ENCODE measurements at places on chromosomes 12 and 14.

- no peak for DNase-seq
Observed at GRCh38 chr12:131047789-131048610, 94.3 kb downstream of the ADGRD1 start.

GRCh38 chr12:81570234-81570633 is 188.9 kb downstream of the PPFIA2 start:
- DNase-seq = no peak

GRCh38 chr14:72045885-72046284 is 113.7 kb downstream of the RGS6 start:
- no peak for DNase-seq

DNA sequence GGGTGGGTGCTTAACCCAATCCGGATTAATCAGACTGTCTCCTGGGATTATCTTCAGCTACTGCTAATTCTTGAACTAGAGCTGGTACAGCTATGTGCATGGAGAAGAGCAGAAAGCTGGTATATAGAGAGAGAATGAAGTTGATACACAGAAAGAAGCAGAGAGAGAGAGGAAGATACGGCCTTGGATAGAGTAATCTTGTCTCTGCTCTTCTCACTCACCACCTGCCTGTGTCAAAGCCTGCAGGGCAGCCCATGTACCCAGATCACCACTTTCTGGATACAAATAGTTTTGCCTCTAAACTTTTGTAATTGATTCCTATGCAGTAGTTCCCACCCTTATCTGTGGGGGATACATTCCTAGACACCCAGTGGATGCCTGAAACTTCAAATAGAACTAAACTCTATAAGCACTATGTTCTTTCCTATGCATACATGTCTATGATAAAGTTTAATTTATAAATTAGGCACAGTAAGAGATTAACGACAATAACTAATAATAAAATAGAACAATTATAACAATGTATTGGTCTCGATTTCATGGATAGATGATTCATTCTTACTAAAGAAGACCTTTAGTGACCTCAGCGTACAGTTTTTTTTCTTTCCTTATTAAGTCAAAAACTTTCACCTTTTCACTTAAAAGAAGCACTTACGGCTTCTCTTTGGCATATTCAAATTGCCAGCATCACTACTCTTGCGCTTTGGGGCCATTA is 45.5 kb downstream of the YEATS4 start:
- no peak for DNase-seq

- no peak for DNase-seq
Observed at GRCh38 chr12:15800278-15800677, 11.1 kb upstream of the EPS8 start.

DNA sequence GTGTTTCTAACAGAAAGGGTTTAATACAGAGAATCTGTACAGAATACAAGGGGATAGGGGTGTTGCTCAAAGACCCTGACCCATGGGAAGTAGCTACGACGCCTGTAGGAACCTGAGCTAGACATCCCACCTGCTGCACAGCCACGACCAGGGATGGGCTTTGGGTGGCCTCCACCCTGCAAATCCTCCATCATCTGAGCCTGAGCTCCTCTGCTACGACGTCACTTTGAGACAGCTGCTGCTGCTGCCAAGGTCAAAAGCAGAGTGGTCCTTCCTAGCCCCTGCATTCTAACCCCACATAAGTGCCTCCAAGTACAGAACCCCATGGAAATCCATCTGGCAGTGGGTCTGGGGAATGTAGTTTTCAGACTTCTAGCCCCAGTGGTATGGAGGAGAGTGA is 43.8 kb downstream of the JAG2 start:
- DNase-seq = no peak

DNA sequence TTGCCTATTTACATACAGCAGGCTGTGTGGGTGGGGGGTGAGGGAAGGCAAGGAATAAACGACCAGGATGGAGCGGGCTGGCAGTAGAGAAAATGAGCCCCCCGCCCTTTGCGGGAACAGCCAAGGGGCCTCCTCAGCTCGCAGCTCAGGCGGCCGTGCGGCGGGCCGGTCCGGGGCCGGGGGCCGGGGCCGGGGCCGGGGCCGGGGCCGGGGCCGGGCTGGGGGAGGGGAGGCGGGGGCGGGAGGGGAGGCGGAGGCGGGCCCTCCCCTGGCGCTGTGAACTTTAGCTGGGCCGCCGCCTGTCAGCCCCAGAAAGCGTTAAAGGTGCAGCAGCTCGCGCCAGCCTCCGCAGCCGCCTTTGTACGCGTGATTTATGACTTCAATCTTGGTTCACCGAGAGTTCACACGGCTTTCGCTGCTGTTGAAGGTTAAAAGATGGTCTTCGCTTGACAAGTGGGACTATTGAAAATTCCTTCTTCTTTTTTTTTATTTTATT is 28.8 kb downstream of the HOXC4 start:
- no peak for DNase-seq

DNA sequence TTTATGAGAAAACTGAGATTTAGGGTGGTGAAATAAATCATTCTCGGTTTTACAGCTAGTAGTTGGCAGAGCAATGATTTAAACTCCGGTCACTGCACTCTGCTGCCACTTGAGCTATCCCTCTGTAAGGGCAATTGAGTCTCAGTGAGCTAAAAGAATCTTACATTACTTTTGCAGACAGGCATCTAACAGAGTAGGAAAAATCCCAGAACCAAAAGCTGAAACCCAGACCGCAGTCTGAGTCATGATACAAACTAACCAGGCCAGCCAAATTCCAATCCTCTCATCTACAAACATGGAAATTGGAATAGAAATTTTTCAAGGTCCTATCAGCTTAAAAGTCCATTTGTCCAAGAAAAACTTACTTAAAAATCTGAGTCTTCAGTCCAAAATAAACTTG is 73.7 kb downstream of the ANKS1B start:
- no peak for DNase-seq

DNA sequence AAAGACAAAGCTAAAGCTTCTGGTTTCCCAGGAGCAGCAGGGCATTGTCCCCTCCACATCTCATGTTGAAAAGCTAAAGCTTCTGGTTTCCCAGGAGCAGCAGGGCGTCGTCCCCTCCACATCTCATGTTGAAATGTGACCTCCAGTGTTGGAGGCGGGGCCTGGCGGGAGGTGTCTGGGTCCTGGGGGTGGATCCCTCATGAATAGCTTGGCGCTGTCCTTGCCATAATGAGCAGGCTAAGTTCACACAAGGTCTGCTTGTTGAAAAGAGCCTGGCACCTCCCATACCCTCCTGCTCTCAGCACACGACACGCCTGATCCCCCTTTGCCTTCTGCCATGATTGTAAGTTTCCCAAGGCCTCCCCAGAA is 123.7 kb downstream of the PIWIL1 start:
- no peak for DNase-seq

DNA sequence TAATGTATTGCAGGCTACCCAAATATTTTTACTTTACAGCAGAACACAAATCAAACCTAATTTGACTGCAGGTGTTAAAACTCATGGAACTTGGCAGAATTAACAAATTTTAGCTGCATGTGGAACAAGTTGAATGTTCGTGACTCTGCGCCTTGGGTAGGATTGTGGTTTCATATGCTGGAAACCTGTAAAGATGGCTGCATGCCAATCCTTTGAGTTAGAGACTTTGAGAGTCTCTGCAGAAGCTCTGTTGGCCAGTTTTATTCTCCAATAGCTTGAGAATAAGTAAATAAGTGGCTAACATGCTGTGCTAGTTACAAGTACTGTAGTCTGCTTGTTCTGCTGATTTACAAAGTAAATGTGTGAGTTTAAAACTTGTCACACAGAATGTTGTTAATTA is 77.8 kb downstream of the PDE6H start:
- no peak for DNase-seq

- DNase-seq = no peak
Observed at GRCh38 chr12:9673404-9674225, 4.1 kb downstream of the CLEC2D start.

- no peak for DNase-seq
Observed at GRCh38 chr14:29643433-29644211, 284.0 kb downstream of the PRKD1 start.

DNA sequence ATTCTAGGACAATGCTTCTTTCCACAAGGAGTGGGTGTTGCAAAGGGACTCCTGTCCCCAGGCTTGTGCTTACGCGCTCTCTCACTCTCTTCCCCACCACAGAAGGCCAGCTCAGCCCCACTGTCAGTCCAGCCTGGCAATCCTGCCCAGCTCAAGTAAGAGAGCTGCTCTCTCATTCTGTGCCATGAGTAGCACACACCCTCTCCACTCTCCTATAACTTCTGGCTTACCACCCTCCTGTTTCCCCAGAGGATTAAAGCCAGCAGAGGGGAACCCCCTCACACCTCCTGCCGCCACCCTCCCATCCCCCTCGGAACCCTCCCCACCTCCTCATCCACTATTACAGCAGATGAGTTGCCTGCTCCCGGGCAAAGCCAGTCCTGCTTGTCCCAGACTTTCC is 17.1 kb downstream of the NCKAP5L start:
- no peak for DNase-seq

DNA sequence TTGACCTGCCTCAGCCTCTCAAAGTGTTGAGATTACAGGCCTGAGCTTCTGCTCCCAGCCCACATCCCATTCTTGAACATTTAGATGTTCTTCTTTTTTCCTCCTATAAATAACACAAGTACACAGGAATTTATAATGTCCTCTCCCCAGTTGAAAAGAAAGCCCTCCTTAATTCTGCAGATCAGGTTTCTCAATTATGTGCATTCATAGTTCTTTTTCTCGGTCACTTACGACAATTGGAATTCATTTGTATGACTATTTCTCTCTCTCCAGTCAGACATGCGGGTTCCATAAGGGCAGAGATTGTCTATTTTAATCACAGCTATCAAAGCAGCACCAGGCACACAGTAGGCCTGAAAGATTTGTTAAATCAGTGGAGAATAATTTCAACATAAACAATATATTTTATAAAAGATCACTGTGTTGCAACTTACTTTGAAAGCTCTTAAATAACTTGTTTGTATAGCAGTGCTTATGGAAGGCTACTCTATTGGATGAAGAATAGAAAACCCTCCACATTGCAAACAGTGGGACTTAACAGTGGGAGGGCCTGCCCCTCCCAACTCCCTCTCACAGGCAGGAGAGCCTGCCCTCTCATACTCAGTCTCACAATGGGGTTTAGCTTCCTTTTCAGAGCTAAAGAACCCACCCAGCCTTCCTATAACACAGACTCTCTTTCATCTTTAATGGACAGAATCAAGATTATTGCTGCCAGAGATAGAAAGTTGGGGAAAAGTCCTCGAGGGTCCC is 84.1 kb upstream of the TRAF3 start:
- DNase-seq = no peak

- DNase-seq = no peak
Observed at GRCh38 chr12:112380663-112381405, 1.4 kb downstream of the HECTD4 start.

DNA sequence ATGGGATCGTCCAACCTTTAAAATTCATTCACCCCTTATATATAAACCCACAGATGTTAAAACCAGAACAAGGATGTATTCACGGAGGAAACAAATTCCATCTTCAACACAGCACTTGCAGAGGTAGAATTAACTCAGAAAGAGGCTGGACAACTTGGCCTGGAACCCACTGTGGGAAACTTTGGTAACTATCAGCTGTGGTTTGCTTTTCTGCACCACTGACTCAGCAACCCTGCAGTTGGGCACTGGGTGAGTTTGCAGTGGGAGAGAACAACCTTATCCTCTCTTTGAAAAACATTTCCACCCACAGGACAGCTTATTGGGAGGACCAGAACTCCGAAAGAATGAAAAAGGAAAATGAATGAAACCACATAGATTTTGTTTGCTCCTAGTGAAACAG is 66.3 kb downstream of the ZNF664 start:
- no peak for DNase-seq

GRCh38 chr14:100224229-100224866 is 14.6 kb upstream of the YY1 start:
- DNase-seq = no peak

DNA sequence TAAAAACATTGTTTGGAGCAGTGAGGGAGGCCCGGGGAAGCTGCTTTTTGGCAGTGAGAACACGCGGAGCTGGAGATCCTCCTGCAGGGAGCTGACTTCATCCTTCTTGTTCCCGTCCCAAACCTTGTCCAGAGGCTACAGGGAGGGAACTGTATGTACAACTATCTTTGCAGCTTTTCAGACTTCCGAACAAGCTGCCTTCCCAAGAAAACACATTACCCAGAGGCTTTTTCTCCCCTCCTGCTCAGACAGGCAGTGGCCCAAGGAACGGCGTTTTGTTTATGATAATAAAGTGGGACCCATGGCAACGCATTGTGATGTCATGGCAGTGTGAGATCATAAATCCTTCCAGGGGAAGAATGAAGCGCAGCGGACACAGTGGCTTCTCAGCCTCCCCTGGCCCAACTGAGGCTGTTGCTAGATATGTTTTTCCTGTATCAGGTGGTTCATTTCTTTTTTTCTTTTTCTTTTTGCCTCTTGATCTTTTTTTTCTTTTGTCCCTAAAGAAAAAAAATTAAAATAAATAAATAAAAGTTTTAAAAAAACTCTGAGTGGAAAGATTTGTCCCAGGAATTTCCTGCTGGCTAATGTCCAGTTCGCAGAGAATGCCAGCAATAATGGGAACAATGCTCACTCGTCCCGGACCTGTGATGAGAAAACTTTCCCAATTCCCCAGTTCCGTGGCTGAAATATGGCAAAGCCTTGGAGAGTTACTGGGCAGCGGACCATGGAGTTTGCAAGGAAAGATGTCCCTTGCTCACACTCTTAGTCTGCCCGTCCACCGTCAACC is 103.4 kb upstream of the MAP1LC3B2 start:
- DNase-seq = no peak

DNA sequence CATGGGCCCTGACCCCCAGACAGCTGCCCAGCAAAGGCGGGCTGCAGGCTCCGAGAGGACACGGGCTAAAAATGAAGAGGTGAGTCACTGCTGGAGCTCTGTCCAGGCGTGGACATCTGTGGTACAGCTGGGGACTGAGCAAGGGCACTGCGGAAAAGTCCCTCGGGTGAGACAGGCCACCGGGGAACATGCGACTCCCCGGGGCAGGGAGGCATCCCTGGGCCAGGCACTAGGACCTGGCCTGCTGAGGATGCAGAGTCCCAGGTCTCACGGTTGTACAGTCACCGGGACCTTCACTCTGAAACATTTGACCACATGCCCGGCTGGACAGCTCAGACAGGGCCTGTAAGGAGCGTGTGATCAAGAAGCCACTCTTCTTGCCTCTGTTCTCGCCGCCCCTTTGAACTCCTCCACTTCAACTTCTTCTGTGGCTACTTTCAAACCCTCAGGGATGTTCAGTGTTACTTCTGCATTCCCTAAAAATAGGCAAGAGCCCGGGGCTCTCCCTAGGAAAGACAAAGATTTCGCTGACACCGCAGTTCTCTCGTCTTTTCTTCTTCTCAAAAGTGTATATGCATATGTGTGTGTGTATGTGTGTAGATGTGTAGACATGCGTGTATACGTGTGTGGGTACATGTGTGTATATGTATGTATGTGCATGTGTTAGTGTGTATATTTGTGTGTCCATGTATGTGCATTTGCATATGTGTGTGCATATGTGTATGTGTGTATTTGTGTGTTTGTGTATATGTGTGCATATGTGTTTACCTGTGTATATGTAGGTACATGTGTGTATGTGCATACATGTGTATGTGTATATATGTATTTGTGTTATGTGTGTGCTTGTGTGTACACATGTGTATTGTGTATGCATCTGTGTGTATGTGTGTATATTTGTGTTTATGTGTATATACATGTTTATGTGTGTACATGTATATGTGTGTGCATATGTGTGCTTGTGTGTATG is 5.0 kb upstream of the RFLNA start:
- no peak for DNase-seq

GRCh38 chr12:15222219-15222618 is 1.0 kb upstream of the RERG start:
- DNase-seq = no peak

Data from GM19239 (cell line).